AG10803 (cell line): ENCODE measurements at places on chromosomes 5 and 9.

DNA sequence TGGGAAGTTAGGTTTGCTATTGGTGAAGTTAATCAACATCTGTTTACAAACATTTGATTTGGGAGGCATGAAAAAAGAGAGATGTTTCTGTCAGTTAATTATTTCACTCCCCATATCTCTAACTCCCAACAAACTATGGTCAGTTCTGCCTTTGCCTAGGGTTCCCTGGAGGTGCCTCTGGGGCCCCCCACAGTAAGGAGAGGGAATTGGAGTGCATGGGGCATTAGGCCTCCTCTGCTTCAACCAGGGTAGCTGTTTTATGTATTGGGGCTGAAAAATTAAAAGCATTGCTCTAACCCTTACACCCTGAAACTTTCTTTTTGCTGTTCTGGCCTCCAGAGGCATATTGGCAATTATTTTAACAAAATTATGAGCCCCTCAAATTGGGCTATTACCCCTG, 32.3 kb downstream of the RUSC2 start:
- no peak for DNase-seq

DNA sequence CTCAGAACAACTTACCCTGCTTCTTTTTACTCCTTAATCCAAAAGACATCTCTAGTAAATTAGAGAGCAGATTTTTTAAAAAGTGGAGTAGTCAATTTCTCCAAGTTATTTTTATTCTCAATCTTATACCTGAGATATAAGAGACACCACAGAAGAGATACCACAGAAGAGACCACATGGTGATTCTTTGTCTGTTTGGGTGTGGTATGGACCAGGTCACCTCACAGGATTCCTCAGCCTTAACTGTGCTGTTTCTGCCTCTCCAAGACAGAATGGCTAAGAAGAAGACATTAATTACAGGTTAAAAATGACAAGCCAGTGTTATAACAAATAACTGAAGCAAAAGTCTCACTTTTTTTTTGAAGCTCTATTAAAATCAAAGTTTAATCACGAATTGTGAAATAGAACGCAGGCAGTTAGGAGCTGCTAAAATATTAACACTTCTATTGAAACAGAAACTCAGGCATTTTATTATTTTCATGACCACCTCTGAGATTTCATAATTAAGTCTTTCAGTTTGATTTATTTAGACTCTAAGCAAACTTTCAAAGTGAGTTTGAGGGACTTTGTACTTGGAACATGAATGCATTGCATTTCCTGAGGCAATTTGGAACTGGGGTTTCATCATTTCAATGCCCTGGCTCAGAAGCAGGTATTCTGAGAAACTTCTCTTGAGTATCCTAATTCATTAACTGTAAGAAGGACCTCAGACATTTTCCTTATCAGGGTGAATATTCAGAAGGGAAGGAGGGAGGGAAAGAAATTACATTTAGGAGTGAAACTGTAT, 280.7 kb downstream of the KCTD16 start:
- DNase-seq, result peak; percentile 1

GRCh38 chr9:70285981-70286598, 27.3 kb downstream of the SMC5 start:
- no peak for DNase-seq

DNA sequence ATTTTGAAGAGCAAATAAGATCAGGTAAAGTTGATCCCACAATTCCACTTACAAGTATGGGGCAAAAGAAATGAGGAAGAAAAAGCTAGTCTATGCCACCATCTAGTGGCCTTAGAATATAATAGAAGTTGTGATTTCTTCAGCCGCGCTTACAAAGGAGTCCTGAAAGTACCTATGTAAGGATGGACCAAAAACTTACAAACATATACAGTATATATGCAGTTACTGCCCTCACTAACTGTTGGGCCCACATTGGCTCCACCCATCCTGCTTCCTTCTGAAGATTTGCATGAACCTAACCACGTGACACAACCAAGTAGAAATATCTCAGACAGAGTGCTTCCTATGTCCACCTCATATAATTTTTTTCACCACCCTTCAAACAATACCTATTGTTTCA, 11.7 kb upstream of the OR13D1 start:
- DNase-seq, result peak; percentile 58

- DNase-seq, result peak; percentile 8
These were observed at the start of gene RORB for GRCh38 chr9:74496819-74497747. Gene RORB, plus strand, starts transcription at chr9:74497335. Its CDS starts 642 bp downstream, at chr9:74497977.

DNA sequence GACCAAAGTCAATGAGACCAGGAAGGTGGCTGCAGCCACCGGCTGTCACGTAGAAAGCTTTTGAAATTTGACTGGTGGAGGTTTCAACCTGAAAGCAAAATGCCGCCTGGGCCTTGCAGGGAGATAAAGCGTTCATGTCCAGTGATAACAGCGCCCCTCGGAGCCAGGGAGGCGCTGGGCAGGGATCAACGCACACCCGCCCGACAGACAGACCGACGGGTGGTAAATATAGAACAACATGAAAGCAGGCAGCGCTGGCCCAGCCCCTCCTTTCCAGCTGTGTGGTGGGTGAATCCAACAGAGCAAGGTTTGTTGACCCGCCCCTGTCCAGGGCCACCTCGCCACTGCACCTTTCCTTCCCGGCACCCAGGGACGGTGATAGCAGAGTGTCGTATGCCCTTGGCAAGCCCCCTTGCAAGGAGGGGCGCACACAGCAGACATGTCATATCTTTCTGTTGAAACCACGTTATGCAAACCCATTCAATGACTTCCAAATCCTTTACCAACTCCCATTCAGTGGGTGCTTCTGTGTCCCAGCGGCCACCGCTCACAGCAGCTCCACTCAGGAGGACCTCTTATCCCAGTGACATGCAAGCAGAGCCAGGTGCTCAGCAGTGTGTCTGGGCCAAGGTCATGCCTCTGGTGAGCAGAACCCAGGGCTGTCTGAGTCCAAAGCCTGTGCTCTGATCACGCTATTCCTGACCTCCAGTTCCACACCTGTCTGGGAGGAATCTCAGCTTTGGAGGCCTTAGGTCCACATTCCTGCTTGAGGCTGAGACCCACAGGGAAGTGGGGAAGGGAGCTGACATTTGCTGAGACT, 38.7 kb downstream of the NKX2-5 start:
- no peak for DNase-seq

DNA sequence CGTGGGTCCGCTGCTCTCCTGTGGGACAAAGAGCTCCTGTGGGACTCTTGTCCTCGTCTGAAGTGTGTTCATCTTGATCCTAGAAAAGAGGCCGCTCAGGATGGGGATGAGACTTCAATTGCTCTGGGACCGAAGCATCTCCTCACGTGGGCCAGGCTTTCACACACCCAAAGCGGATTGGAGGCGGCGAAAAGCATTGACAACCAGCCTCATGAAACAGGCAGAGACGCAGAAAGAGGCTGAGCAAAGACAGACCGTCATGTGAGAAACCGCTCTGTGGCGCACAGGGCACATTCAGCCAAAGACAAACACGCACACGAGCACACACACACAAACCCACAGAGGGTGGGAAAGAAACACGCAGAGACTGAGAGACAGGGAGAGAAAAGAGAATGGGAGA, 479.5 kb downstream of the SPATA31A7 start:
- DNase-seq, result no peak

DNA sequence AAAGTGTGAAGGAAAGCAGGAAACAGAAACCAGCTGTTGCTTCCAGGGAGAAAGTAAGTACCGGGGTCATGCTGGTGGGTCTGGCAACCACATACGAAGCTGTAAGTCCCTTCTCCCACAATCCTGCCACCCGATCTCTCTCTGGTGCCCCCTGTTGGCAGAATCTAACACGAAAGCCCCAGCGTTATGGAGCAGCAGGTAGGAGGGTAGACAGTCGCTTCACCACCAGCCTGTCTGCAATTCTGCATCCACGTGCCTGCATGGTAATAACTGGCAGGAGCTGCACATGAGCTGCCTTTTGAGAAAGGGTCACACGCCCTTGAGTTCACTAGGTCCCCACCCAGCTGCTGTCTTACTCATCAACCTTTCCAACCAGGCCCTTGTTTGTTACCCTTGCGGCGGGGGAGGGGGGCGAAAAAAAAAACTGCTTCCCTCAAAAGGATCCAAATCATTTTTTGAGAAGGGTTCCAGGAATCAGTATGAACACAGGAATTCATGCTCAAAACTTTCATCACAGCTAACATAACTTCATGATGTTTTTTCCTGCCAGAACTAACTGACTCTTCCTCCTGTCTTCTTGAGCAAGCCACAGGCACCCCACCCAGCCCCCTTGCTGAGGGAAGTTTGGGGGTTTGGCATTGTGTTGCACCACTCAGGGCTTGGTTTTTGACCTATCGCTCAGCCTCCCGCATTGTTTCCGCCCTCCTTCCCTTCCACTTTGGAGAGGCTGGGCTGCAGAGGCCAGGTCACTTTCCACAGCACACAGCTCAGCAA, 19.6 kb upstream of the TMEM252 start:
- peak; percentile 3 for DNase-seq

DNA sequence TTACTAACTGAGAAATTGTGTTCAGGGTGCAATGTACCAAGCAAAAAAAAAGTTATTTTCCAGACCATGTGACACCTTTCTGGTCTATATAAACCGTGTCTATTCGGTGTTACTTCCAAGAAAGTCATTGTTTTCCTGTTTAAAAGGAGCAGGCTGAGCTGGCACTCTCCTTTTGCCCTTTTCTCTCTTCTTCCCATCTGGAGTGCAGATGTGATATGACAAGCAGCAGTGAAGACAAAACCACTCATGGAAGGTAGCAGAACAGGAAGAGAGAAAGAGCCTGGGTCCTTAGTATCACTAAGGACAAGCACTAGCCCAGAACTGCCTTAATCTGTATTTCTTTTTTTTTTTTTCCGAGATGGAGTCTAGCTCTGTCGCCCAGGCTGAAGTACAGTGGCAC, 25.6 kb downstream of the LYRM7 start:
- DNase-seq, result peak; percentile 72

DNA sequence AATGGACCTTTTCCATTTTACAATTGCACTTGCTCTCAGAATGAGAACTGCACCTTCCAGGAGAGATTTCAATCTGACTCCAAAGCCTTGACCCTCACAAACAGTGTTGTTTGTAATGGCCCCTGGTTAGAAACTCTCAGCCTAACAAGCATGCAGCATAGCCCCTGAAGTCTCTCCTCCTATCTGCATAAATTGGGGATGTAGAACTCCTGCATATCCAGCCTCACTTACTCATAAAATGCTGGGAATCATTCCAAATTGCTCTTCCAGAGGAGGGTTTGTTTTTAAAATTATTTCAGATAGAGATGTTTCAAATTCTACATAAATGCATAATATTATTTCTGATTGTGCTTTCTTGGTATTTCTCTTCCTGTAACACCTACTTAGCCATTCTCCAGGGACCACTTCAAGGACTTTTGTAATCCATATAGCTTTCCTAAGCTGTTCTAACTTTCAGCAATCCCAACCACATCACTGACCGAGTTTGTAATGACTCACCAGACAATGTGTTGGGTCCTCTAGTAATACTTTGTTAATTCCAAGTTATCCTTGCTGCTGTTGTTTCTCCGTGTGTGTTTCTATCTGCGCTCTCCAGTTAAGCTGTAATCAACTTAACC, 143.8 kb upstream of the CCDC152 start:
- peak; percentile 43 for DNase-seq

DNA sequence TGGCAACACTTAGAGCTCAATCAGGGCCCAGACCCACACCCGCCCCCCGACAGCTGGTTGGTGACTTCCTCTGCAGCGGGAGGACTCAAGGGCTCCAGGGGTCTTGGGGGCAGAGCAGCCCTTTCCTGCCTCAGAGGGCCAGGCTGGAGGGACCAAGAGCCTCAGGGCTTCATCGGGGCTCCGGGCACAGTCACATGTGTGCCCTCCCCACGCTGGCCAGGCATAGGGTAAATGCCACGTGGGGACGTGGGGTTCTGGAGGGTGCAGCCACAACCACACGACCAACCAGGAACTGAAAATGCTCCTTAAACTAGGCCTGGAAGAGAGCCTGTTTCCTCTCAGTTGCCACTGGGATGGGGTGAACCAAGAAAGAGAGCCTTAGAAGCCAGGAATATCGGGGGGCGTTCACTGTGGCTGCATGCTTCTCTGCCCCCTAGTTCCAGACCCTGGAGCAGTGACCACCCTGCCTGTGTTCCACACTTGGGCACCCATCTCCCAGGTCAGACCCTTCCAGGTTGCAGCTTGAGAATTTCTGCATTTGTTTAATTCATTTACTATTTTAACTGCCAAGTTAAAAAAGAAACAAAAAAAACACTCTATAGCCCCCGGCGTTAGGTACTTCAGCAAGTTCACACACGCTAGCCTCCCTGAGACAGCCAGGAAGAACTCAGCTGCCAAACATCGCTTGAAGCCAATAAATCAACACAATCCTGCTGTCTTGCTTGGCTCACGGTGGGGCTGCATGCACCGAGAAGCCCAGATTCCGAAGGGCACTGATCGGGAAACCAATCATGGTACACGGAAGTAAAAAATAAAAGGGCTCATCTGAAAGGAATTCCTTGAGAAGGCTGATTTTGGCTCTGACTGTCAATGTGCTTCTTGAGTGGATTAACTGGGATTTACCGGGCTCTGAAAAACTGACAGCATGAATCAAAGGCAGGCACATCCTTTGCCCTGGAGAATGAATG, 56.1 kb upstream of the PHYKPL start:
- DNase-seq, result peak; percentile 15

DNA sequence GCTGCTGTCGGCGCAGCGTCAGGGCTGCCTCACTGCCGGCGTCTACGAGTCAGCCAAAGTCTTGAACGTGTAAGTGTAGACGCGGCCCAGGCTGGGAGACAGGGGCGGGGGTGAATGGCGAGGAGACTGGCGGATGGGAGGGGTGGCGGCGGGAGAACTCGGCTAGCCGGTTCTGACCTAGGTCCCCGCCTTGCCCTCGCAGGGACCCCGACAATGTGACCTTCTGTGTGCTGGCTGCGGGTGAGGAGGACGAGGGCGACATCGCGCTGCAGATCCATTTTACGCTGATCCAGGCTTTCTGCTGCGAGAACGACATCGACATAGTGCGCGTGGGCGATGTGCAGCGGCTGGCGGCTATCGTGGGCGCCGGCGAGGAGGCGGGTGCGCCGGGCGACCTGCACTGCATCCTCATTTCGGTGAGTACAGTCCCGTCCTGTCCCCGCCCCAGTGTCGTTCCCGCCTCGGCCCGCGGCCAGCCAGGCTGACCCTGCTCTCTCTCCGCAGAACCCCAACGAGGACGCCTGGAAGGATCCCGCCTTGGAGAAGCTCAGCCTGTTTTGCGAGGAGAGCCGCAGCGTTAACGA, 745 bp downstream of the GADD45G start:
- DNase-seq, result no peak

GRCh38 chr5:109522404-109522803, 112.6 kb upstream of the PJA2 start:
- no peak for DNase-seq

DNA sequence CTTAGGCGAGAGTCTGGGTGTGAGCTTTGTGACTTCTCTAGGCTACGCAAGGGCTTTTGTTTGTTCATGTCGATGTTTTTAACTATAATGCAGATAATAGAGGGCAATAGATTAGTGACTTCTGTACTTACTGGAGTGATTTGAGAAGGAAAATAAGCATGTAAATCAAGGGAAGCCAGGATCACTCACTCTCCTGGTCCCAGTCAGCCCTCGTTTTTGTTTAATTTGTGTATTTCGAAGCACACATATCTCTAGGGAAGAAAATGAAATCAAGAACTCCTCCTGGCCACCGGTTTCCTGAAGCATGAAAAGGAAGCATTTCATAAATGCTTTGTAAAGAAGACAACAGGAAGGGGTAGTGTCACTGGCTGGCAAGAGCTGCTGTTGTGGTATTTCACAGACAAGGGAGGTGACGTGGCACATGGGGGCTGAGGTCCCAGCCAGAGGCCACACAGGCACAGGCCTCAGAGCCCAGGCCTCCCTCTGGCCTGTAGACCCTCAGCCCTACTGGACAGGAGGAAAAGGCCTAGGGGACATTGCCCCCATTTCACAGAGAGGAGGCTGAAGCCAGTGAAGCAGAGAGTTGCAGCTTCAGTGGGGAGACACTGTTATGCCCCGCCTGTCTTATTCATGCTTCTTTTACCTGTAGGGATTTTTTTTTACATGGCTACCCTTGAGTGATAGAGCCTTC, 34.1 kb downstream of the IRF1 start:
- DNase-seq, result peak; percentile 85
